Glomerular endothelial cell (primary cell): ENCODE measurements at places on chromosomes 11 and 22.

DNA sequence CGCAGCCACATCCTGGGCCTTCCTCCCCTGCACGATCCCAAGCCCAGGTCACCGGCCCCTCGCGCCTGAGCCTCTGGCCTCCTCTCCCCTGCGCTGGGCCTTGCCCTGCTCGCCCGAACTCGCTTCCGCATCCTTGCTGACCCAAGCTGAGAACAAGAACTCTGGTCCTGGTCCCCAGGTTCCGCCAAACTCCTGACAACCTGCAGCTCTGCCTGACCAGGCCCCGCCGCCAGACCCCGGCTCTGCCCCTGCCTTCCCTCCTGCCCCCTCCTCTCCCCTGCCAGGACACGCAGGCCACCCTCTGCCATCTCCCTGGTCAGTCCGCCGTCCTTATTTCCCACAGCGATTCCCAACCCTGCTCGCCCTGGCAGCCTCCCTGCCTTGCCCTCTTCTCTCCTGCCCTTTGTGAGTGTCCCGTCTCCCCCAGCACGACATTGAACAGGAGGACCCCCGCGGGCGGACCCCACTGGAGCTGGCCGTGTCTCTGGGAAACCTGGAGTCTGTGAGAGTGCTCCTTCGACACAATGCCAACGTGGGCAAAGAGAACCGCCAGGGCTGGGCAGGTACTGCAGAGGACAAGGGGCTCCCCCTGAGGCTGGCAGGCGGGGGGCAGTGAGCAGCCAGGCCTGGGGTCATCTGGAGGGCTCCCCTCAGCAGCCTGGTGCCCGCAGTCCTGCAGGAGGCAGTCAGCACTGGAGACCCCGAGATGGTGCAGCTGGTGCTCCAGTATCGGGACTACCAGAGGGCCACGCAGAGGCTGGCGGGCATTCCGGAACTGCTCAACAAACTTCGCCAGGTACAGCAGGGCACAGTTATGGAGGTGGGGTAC, 762 bp downstream of the ANKRD13D start:
- DNase-seq = no peak

- no peak for DNase-seq
Observed at GRCh38 chr11:73974604-73975478, 7.8 kb downstream of the UCP2 start.

GRCh38 chr11:19869466-19869865, 156.8 kb downstream of the NAV2 start:
- no peak for DNase-seq

GRCh38 chr11:76664578-76665061, 5.9 kb downstream of the LRRC32 start:
- DNase-seq = no peak

DNA sequence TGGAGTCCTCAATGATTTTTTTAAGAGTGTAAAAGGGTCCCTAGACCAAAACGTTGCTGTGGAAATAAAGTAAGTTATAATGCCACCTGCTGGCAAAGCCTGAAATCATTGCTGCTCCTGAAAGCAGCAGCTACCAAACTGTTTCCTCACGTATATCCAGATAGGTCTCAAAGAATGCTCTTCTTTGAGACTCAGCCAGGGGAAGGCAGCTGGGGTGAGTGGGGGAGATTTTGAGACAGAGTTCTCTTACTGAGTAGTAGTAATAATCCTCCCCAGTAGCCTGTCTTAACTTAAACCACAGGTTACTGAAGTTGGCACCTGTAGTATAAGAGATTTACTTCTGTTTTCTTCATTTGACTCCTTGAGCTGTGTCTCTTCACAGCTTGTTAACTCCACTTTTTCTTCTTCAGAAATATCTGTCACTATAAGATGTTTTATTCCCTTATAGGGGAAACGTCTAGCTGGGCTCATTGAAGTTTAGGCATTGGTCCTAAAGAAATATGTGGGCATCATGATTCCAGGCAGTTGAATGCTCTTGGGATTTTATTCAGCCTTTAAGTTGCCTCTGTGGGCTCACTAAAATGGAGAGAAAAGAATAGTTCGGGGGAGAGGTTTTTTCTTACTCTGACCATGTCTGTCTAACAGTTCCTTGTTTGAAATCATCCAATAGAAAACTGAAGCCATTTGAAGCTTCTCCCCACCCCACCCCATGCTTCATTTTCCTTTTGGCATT, 77.9 kb downstream of the BTBD10 start:
- peak; percentile 27 for DNase-seq

DNA sequence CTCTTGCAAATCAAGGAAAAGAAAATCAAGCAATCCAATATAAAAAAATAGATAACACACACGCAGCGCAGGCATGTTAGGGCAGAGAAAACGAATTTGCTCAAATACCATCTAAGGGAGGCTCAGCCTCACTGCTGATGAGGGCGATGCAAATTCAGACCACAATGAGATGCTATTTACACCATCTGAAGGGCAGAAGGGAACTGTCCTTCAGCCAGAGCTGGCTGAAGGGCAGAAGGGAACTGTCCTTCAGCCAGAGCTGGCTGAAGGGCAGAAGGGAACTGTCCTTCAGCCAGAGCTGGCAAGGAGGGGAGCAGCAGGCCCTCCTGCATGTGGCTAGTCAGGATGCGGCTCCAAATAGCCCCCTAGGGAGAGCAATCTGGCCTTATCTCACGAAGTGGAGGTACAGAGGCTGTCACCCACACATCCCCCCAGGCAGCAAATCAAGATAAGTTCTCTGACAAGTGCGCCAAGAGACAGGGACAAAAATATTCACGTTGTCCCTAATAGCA, 7.6 kb upstream of the SLC39A13 start:
- no peak for DNase-seq

GRCh38 chr11:28144808-28145207, 36.6 kb downstream of the METTL15 start:
- no peak for DNase-seq

GRCh38 chr11:78031629-78032028, 8.6 kb upstream of the KCTD14 start:
- no peak for DNase-seq

- peak; percentile 10 for DNase-seq
Observed at GRCh38 chr22:49632199-49633009, 195.3 kb downstream of the BRD1 start.

- no peak for DNase-seq
Observed at GRCh38 chr11:113681282-113681681, 24.8 kb downstream of the TMPRSS5 start.

DNA sequence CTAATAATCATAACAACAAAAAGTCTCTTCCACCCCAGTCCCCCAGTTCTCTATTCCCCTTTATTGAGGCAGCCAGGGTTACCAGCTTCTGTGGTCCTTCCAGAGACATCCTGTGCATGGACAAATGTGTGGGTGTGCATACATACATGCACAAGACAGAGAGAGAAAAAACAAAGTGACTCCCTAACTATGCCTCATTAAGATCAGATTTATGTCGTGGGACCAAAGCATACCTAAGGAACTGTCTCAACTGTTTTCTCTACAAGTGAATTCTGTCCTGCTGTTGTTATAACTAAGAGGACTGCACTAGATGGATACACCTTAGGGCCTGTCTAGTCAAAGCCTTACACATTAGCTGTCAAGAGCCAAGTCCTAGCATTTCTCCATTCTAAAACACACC, 106.7 kb downstream of the MRTFA start:
- DNase-seq = no peak

DNA sequence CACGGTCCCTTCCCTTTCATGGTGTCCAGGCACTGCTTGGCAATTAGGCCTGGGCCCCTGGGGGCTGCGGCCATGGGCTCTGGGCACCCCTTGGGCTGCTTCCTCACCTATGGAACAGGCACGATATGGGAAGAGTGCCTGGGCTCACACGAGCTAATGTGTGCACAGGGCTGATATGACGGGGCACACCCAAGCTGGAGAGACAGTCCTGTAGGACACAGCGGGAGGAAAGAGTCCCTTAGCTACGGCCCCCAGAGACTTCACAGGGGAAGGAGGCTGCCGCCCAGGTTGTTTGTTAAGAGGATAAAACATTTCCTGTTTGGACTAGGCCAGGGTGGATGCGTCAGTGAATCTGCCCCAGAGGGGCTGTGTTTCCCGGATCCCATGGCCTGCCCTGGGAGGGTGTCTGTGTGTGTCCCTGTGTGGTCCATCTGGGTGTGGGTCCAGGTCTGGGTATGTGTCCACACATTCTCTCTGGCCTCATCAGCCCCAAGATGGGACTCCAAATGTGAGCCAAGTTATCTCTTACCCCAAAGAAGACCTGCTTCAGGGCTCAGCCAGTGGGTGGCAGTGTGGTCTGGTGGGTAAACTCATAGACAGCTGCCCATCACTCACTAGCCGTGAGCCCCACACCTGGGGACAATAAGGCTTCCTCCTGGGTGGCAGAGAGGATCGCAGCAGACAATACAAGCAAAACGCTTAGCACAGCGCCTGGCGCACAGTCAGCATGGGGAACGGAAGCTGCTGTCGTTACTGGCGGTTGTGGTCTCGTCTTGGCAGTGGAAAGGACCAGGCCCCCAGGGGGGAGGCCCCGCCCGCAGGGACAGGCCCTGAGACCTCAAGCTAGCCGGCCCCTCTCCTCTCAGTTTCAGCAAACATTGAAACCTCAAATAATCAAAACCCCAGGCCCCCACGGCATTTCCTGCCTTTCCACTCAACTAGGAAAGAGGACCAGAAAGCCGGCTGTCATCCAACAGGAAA, 3.2 kb upstream of the EMID1 start:
- no peak for DNase-seq

DNA sequence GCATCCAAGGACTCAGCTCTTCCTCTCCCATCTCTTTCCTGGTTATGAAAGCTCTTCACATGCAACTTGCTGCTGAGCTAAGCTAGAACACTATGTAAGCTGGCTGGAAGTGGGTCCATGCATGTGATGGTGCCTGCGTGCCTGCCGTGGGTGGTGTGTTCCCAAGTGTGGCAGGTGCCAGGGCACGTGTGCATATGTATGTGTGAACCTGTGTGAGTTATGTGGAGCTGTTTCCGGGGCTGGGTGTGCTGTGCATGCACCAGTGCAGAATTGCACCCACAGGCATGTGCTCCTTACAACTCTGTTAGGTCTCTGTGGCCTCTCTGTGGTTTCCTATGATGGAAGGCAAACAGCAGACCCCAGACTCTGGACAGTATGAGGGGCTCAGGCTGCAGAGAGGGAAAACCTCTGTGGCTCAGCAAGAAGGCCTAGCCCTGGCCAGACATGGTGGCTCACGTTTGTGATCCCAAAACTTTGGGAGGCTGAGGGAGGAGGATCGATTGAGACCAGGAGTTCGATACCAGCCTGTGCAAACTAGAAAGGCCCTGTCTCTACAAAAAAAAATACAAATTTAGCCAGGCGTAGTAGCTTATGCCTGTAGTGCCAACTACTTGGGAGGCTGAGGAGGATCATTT, 4.1 kb upstream of the P2RY6 start:
- no peak for DNase-seq

DNA sequence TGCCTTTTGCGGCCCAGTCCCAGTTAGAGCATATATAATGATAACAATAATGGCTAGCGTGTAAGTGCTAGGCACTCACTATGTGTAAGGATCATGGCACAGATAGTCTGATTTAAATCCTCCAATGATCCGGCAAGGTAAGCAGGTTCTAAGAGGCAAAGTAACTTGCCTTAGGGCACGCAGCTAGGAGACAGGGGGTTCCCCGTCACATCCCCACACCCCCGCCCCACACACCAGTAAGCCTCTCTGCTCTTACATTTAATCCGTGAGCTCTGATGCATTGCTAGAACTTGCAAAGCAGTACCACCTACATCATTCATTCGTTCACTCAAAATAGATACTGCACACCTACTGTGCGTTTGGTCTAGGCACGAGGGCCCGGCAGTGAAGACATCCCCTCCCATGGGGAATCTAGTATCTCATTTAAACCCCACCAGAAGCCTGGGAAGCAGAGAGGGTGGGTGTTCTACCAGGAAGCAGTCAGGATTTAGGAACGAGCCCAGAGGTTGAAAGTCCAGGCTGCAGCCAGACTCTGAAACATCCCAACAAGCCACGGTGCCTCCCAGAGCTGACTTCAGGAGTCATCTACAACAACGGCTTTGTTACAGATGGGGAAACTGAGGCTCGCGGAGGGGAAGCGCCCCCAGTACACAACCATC, 20.6 kb downstream of the TMPRSS6 start:
- no peak for DNase-seq

- no peak for DNase-seq
Observed at GRCh38 chr11:28482666-28483065, 374.5 kb downstream of the METTL15 start.

GRCh38 chr22:48644997-48645396, 1182.7 kb downstream of the BRD1 start:
- DNase-seq = no peak

- no peak for DNase-seq
Observed at GRCh38 chr22:17132112-17132511, 11.0 kb upstream of the TMEM121B start.

DNA sequence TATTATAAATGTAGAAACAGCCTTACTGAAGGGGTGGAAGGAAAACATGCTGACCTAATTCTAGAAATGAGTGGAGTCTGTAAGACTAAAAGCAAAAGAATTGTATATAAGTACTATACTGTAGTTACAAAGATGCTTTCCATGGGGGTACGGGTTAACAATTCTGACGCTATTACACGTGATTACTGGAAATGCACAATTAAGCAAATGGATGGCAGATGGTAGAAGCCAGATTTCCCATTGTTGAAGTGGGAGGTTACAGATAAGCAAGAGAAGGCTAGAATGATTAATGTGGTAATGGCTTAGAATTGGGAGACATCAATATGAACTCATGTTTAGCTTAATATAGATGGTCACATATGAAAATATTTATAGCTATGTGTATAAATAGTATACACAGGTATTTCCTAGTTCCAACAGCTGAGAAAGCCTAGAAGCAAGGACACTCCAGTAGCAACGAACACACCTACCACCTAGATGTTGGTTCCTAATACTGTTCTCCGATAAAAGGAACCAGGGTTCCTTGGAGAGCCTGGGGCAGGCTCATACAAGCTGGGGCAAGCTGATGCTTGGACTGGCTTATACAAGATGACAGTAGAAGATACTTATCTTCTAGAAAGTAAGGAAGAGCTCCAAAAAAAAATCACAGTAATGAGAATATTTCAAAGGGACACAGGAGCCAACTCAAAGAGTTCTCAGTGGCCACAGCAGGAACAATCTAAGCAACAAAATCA, 13.5 kb downstream of the SMC1B start:
- no peak for DNase-seq

DNA sequence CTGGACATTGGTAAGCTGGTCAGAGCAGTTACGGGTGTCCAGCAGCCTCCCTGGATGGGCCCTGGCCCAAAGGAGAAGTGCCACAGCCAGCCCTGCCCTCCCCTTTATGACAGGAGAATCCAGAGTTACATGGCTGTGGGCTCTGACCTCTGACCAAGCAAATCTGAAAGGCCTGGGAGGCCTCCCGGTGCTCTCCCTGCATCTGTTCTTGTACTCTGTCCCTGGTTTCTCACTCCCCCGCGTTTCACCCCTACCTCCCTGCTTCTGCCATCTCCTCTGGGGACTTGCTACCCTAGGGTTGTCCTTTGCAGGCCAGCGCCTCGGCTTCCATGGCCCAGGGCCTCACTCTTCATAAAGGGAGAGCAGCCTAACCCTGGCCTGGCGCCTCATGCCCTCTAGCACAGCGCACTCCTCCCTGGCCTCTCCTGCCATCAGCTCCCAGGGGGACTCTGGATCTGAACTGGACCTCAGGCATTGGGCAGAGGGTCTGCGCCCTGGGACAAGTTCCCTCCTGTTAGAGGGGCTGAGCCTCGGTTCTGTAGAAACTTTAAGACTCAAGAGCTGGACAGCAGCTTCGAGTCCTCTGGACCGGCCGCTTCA, 10.7 kb downstream of the PICK1 start:
- no peak for DNase-seq
